Fibroblast of skin of back (primary cell): ENCODE measurements at places on chromosomes 2 and 18.

DNA sequence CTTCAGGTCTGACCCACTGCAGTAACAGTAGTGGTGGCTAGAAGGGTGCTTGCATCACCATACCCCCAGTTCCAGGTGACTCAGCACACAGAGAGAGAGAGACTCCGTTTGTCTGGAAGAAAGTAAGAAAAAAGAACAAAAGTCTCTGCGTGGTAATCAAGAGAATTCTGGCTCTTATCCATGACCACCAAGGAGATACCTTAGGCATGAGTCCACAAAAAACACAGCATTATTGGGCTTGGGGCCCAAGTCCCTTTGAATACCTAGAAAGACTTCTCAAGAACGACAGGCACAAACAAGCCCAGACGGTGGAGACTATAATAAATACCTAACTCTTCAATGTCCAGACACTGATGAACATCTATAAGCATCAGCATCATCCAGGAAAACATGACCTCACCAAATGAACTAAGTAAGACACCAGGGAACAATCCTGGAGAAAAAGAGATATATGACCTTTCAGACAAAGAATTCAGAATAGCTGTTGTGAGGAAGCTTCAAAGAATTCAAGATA, 21.7 kb upstream of the BAZ2B start:
- DNase-seq: peak; percentile 61

GRCh38 chr2:234491897-234492296, 5.0 kb downstream of the ARL4C start:
- DNase-seq: no peak

DNA sequence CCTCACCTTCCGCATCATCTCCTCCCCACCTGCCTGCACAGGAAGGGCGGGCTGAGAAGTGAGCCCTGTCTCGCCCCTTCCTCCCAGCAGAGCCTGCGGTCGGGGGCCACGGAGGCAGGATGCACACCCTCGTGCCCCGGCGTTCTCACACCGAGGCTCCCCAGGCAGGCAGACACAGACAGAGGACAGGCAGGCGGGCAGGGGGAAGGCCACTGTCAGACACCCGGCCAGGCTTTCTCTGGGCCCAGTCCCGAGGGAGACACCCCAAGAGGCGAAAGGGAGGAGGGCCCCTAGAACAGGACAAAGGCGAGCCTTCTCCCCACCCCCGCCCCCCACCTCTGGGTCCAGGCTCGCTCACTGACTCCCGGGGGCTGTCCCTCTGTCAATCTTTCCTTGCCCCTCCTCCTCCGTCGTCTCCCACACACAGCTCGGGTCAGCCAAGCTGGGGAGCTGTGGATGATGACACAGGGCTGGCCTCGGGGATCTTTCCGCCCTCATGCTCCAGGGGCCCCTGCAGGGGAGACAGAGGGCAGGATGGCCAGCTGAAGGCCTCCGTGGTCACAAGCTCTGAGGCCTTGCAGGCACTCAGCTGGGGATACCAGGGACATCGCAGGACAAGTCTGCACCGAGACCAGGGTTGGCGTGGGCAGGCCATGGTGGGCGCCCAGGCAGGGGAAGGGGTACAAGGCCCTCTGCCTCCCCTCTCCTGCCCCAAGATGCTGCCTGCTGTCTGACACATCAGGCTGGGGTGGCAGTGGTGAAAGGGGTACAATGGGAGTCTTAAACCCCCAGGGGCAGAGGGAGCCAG, 24.9 kb downstream of the BIN1 start:
- no peak for DNase-seq

- DNase-seq: no peak
Observed at GRCh38 chr2:200443376-200443775, 66.5 kb downstream of the KCTD18 start.

- peak; percentile 23 for DNase-seq
Observed at GRCh38 chr2:10303694-10304378, 1.1 kb downstream of the HPCAL1 start.

DNA sequence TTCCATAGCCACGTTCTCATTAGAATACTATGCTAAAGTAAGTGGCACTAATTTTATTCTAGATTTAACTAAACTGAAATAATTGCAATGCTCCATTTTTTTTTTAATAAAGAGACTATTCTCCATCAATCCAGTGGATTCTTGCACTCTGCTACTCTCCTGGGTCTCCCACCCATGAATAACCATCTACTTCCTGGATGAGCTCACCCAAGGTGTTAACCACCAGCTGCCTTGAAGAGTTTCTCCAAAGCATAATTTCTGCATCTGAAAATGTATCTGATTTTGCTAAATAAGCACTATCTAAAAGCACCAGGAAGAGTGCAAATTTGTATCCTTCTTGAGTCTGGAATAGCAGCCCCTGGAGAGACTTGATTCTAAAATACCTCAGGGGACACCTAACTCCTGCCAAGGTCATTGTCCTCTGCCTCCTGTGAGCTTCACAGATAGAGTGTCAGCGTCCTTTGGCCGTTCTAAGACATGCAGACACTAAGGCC, 41.6 kb upstream of the SH3BP4 start:
- DNase-seq: no peak

- DNase-seq: no peak
Observed at GRCh38 chr2:58890865-58891525, 649.9 kb upstream of the FANCL start.

GRCh38 chr2:37600735-37601134, 70.7 kb downstream of the CDC42EP3 start:
- DNase-seq: no peak

DNA sequence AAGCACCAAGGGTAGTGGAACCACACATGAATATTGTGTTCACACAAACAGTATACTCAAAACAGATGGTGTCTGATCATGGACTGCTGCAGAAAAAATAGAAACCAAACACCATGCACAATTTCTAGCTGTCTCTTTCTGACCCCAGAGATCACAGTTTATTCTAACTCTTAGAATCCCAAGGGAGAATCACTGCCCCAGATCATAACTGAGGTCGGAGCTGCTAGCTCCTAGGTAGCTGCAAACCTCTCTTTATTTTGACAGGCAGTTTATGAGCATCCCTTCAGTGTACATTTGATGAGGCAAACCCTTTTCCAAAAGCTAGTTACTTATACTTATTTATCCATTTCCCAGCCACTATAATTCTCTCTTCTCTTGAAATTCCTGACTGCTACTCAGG, 439.1 kb upstream of the HNMT start:
- no peak for DNase-seq

DNA sequence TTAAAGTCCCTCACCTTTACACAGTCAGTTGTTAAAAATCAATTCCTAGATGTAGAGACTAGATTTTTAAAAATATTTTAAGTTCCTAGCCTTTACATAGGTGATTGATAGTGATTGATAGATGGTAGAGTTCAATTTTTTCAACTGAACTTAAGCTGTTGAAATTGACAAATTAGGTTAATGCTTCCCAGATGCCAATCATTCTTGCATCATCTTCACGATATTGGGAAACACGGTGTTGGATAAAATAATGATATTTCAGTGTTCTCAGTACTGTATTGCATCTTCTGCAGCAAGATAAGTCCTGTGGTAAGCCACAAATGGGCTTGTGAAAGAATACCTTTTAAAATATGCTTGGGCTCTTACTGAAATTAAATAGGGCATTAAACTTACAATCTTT, 667.6 kb downstream of the STK39 start:
- DNase-seq: no peak

DNA sequence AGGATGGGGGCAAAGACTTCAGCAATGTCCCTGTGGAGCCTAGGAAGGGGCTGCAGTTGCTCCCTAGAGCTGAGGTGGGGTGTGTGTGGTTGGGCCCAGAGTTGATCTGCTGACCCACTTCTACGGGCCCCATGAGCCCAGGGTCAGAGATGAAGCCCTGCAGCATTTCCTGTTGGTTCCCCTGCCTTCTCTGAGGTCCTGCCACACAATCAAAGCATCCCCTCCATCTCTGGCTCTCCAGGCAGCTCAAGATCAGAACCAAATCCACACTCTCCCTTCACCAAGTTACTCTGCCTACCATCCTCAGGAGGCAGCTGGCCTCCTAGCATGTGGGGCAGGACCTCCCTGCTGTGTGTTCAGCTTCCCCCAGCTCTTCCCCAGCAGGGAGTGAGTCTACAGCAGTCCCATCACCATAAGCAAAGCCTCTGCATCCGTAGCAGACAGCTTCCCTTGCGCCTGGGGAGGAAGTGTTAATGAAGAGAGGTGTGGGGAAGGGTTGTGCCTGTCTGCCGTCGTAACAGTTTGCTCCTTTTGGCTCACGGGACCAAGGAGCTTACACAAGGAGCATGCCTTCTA, 26.9 kb downstream of the TMEM247 start:
- DNase-seq: no peak

DNA sequence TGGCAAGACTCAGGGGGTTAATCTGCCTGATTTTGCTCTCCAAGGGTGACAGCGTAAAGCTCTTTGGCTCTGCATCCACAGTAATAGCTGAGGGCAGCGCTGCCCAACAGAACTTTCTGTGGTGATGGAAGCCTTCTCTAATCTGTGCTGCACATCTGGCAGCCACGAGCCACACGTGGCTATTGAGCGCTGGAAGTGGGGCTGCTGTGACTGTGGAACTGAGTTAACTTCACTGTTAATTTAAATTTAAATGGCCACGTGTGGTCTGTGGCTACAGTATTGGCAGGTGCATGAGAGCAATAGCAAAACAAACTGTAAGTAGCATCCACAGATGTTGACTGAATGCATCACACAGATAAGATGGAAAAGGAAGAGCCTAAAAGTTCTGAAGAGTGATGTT, 47.3 kb upstream of the TMEM200C start:
- DNase-seq: no peak

DNA sequence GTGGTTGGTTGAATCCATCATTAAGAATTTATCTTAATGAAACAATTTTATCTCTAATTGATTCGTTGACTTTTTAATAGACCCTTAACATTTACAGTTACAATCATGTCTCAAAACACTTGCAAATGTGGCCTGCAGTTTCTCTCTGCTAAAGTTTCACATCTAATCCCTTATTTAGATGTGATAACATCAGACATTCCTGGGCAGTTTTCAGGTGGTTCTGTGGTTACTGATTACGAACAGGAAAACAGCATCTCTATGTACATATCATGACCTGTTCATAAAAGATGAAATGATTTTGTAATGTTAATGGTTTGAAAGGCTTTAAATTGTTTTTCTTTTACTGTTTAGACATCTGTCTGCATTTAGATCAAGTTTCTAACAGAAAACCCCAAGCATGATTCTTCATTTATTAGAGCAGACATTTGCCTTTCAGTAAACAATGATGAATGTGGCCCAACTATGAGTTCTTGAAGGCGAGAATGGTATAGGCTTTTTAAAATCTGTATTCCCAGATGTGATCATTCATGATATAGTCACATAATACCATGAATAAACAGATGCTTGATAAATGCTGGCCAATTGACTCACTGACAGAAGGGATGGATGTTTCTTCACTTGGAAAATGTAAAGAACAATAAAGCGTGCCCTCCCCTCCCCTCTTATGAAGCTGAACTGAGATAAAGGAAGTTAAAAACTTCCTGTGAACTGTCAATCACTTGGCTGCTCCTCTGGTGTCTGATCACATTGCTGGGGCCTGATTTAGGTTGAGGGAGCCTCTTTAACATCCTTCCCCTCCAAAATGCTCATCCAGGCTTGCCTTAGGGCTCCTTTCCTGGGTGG, 3.5 kb downstream of the CAPN14 start:
- DNase-seq: no peak

- DNase-seq: no peak
Observed at GRCh38 chr2:102206666-102207341, 20.0 kb downstream of the IL1RL2 start.

DNA sequence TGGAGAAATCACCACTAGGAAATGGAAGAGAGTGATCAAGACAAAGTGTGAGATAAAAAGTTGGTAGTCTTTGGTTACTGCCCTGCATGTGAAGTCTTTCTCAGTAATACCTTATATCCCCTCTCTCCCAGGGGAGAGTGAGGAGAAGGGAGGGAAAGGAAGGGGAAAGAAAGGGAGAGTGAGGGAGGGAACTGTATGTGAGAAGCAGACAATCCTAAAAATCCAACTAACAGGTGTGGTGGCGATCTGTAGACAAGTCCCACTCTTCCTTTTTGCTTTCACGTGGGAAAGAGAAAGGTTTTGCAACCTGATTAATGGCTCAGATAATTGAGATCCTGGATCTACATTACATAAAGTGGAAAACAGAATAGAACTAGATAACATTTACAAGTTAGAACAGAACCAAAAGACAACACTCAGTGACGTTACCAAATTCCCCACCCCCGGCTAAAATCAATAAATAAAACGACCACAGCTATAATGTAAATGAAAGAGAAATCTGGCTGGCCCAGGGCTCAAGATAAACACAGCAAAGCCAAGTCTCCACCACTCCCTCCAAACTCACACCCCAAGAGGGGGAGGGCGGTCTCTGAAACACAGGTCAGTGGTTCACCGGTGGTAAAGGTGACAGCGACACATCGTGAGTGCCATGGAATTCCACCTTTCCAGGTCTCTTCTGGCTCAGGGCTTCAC, 10.0 kb upstream of the APCDD1 start:
- no peak for DNase-seq

- peak; percentile 39 for DNase-seq
Observed at GRCh38 chr2:177165721-177166711, 46.6 kb upstream of the HNRNPA3 start.

- no peak for DNase-seq
Observed at GRCh38 chr2:156339110-156339847, 6.8 kb upstream of the NR4A2 start.

- DNase-seq: no peak
Observed at GRCh38 chr2:168781191-168781817, 21.1 kb upstream of the NOSTRIN start.

DNA sequence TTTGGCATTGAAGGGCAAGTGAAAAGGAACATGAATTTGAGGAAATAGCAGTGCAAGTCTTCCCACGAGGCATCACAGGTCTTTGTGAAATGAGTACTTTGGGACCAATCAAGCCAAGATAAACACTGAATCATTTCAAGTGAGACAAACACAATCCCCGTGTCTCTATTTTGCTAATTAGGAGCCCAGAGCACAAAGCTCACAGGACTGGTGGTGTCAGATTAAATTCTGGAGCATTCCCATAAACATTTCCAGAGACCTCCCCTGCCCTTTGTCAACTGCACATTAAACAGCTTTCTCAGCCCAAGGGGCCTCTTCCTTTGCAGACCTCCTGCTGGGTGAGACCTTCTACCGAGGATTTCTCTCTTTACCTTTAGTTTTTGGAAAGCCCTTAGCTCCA, 50.7 kb downstream of the DAPL1 start:
- peak; percentile 50 for DNase-seq

DNA sequence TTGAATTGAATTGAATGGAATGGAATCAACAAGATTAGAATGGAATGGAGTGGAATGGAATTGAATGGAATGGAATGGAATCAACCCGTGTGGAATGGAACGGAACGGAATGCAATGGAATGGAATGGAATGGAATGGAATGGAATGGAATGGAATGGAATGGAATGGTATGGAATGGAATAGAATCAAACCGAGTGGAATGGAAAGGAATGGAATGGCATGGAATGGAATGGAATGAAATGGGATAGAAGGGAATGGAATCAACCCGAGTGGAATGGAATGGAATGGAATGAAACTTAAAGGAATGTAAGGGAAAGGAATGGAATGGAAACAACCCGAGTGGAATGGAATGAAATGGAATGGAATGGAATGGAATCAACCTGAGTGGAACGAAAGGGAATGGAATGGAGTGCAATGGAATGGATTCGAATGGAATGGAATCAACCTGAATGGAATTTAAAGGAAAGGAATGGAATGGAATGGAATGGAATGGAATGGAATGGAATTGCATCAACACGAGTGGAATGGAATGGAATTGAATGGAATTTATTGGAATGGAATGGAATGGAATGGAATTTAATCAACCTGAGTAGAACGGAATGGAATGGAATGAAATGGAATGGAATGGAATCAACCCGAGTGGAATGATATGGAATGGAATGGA, 1146.6 kb downstream of the RPIA start:
- DNase-seq: no peak

GRCh38 chr2:119249311-119249710, 25.7 kb downstream of the STEAP3 start:
- DNase-seq: no peak
